ENCODE measurements at places on chromosomes 13 and 19.
A peak's percentile ranks its signal among the peaks of the same experiment; 100 is the strongest.

DNA sequence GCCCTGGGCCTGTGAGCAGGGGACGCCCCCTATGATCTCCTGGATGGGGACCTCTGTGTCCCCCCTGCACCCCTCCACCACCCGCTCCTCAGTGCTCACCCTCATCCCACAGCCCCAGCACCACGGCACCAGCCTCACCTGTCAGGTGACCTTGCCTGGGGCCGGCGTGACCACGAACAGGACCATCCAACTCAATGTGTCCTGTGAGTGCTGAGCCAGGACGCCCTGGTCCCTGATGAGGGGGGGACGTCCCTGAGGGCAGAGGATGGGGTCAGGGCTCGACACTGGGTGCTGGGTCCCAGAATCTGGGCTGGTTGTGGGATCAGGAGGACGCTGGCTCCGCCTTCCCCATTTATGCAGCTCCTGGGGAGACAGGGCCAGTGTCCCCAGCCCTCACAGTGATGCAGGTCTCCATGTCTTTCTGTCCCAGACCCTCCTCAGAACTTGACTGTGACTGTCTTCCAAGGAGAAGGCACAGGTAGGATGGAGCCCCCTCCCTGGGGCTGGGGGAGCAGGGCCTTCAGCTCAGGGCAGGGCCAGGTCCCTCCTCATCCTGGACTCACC is 2.5 kb downstream of the SIGLEC7 start:
- DNase-seq = no peak

- no peak for DNase-seq
Observed at GRCh38 chr13:83839146-83839545, 43.1 kb downstream of the SLITRK1 start.

- DNase-seq = no peak
Observed at GRCh38 chr13:23790577-23791170, 98.5 kb downstream of the MIPEP start.

DNA sequence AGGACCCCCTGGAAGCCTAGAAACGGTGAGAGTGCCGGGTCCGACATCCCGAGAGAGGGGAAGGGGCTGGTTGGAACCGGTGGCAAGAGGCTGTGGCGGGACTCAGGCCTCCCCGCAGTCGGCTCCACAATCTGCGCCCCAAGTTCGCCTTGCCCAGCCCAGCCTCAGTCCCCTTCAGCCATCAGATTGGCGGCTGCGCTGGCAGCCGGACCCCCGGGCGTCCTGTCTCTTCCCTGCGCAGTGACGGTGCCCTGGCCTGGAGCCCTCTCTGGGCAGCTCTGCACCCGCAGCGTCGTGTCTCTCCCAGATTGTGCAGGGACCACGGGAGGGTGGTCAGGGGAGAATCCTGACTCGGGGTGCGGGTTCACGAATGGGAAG is 315 bp downstream of the ZNF492 start:
- no peak for DNase-seq

GRCh38 chr19:14404312-14404711 is 14.8 kb downstream of the DDX39A start:
- DNase-seq = peak; percentile 62

DNA sequence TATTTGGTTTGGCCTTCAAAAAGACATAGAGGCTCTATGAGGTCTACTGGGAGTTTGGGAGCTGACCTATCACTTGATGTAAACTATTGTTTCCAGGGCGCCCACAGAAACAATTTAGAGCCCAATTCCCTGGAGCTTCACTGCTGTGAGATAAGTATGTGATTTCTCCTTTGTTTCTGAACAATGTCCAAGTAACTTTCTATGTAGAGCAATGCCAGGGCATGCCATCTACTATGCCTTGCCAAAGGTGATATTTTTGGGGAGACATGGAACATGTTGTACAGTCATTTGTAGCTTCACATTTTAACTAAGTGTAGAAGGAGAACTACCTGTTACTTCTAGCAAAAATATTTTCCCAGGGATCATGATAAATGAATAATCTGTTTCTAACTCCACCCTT is 872.6 kb downstream of the GPC5 start:
- DNase-seq = no peak

GRCh38 chr19:41698746-41699230 is 9.6 kb upstream of the CEACAM5 start:
- no peak for DNase-seq

DNA sequence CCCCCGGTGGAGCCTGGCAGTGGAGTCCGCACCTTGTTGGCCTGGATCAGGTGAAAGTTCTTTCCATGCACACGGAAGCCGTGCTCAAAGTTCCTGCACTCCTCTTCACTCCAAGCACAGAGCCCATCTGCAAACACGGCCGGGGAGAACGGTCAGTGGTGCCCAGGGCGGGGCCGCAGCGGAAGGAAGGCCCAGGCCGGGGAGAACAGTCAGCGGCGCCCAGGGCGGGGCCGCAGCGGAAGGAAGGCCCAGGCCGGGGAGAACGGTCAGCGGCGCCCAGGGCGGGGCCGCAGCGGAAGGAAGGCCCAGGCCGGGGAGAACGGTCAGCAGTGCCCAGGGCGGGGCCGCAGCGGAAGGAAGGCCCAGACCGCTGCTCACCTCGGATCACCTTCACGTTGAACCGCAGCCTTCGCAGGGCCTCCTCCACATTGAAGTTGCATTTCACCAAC is 20.6 kb upstream of the PLPP2 start:
- DNase-seq = no peak

DNA sequence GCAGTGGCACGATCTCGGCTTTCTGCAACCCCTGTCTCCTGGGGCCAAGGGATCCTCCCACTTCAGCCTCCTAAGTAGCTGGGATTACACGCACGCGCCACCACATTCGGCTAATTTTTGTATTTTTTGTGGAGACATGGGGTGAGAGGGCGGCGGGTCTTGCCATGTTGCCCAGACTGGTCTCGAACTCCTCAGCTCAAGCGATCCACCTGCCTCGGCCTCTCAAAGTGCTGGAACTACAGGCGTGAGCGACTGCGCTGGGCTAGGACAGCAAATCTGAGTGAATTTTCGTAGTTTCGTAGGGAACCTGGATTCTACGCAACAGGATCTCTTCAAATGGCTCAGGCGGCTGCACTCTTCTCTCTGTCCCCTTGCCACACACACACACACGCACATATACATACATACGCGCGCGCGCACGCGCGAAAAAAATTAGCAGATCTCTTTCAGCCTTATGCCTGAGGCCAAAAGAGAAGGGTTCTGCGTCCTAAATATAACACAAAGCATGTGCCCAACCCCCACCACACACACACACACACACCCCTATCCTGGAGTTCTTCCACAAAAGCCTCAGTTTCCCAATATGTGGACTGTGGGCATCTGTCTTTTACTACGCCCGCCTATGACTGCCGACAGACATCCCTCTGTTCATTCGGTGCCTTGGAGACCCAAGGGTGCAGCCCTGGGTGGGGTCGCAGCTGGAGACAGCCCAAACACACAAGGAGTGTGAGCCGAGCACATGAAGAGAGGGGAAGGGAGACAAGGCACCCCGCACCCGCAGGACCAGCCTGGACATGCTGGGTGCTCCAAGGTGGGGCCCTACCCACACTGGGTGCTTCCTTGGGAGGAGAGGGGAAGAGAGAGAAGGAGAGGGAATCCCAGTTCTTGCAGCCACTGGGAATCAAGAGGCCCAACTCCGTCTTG is 616 bp downstream of the PINLYP start:
- peak; percentile 42 for DNase-seq

Measured in epithelial cell of esophagus (primary cell).